ENCODE measurements at places on chromosomes 16 and 17.

DNA sequence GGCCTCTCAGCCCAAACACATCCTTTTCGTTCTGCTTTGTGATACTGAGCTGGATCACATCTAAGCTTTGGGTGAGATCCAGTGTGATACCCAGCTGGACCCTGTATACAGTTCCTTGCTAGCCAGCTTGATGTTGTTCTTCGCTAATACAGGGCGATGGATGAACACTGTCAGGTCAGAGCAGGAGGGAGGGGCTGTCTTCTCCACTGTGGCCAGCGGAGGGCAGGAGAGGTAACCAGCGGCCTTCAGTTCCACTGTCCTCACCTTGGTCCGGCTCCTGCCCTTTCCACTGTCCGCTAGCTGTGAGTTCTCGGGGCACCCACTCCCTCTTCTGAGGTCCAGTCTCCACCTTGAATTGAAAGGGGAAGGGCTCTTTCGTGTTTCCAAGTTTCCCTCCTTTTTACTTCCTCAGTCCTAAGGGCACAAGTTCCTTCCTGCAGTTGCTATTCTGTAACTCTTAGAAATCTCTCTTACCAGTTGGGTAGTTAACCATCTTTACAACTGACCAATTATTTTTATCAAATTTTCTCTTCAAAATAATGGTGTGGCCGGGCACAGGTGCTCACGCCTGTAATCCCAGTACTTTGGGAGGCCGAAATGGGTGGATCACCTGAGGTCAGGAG, 3.0 kb upstream of the ZNF213 start:
- DNase-seq = no peak

GRCh38 chr16:69039333-69039941, 66.0 kb upstream of the HAS3 start:
- DNase-seq = no peak

DNA sequence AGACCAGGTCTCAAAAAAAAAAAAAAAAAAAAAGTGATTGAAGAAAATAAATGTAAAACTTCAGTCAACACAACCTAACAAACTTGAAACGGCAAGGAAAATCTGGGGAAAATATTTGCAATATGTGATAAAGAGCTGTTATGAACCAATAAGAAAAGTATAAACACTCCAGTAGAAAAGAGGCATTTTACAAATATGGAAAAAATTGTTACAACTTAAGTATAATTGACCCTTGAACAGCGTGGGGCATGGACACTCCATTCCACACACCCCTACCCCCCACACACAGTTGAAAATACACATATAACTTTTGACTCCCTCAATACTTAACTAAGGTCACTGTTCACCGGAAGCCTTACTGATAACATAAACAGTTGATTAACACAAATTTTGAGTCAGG, 20.7 kb downstream of the MFSD11 start:
- no peak for DNase-seq

DNA sequence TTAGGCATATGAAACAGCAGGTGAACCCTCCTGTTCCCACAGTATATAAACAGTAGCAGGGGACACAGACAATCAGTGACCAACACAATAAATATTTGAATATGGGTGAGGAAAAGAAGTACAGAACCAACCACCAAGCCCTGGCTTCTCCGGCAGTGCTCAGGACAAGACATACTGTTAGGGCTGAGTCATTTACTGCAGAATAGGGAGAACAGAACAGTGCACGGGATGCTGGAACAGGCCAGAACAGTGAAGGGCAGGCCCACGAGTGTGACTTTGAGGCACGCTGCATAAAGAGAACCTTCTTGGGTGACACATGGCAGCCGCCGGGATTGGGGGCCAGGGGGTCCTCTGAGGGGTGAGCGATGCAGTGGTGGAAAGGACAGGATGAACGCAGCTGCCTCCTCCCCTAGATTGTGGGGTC, 160.4 kb downstream of the CMIP start:
- no peak for DNase-seq

- no peak for DNase-seq
Measured at GRCh38 chr17:39134878-39135277, 16.6 kb downstream of the PLXDC1 start.

DNA sequence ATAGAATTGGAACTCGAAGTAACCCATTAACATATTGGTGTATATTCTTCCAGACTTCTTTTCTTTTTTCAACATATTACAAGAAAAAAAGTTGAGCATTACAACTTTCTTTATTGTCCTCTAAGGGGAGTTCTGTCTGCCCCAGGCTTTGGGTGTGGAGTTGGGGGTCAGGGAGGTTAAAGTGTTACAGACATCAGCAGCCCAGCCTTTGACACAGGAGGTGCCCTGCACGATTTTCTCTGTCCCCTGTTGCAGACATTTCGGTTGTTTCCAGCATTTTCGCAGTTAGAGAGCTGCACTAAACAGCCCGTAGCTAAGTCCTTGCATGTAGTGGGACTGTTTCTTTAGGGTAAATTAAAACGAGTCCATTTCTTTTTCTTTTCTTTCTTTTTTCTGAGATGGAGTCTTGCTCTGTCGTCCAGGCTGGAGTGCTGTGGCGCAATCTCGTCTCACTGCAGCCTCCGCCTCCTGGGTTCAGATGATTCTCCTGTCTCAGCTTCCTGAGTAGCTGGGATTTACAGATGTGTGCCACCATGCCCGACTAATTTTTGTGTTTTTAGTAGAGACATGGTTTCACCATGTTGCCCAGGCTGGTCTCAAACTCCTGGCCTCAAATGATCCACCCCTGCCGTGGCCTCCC, 13.4 kb upstream of the ADCY7 start:
- DNase-seq = no peak

DNA sequence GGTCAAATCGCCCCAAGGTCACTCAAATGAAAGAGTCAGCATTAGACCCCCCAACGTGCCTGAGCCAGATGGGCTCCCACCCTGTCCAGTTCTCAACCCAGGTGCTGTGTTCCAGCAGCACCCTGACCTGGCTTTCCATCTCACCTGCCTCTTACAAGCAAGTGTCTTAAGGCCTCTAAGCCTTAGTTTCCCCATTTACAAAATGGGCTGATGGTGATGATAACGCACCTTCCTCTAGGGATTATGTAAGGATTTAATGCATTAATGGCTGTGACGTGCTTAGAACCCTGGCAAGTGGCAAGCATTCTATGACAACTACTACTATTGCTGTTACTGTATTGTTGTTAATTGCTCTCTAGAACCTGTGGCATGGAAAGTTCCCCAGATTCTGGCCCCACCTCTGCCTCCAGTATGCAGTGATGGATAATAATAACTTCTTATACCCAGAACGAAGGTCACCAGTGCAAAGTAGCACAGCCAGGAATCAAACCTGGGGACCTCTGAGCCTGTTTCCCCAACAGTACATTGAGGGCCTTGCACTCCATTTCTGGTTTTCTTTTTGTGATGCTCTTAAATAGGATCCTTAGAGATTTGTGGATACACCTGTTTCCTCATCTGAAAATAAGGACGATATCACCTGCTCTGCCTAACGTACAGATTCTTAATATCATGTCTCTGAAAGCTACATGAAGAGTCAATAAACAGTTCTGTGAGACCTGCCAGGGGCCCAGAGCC, 3.3 kb upstream of the SLC25A39 start:
- no peak for DNase-seq

GRCh38 chr17:60106340-60107059, 27.8 kb upstream of the HEATR6 start:
- DNase-seq = no peak

- no peak for DNase-seq
Measured at GRCh38 chr17:59702304-59702703, 4.9 kb downstream of the PTRH2 start.

- DNase-seq = no peak
Measured at GRCh38 chr16:18024611-18025010, 311.9 kb downstream of the NPIPA8 start.

- DNase-seq = no peak
Measured at GRCh38 chr16:17377360-17378324, 93.1 kb downstream of the XYLT1 start.

- no peak for DNase-seq
Measured at GRCh38 chr17:17416007-17416399, 60.8 kb upstream of the MED9 start.

GRCh38 chr17:44197980-44198720, 1.5 kb downstream of the ATXN7L3 start:
- DNase-seq = no peak

GRCh38 chr16:53816211-53816836, 112.4 kb downstream of the FTO start:
- no peak for DNase-seq

- DNase-seq = no peak
Measured at GRCh38 chr16:590188-590814, 435 bp downstream of the RAB40C start.

DNA sequence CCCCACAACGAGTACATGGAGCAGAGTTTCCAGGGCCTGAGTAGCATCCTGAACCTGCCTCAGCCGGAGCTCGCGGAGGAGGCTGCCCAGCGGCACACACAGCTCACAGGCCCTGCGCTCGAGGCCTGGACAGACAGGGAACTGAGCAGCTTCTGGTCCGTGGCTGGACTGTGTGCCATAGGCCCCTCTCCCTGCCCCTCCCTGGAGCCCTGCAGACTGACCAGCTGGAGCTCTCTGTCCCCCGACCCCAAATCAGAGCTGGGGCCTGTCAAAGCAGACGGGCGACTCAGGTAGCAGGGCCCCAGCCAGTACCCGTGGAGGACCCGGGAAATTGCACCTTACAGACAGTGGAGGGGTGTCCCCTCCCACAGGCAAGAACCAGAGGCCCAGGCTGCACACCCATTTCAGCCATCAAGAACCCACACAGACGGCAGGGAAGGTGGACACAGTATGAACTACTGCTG, 13.0 kb downstream of the MRPL27 start:
- DNase-seq = no peak
